ENCODE measurements at places on chromosomes 11 and 22. TPM values are rescaled to one million over a fixed set of nuclear protein-coding genes. Genes with fewer than 3 reads are reported as not detected.

Gene CLDN5
- 0.17 TPM for total RNA-seq

Gene OR4D9
- total RNA-seq = not detected

Gene RIN1
- total RNA-seq = 44.8 TPM

Gene APOBEC3H
- not detected for total RNA-seq

Gene TRIM34
- 19.2 TPM for total RNA-seq

Gene B4GALNT4
- 4.7 TPM for total RNA-seq

Gene ART5
- total RNA-seq = not detected

Gene LDLRAD3
- total RNA-seq = 2.5 TPM

Gene TUBA8
- total RNA-seq = not detected

Gene MUC5AC
- not detected for total RNA-seq

Gene SLC35F2
- total RNA-seq = 8.1 TPM

Gene RAB36
- 5.6 TPM for total RNA-seq

Gene OR51B5
- total RNA-seq = 0.29 TPM

Gene SHANK2
- 4.5 TPM for total RNA-seq

Gene TTC9C
- 33.1 TPM for total RNA-seq

Gene CD151
- total RNA-seq = 440 TPM

Gene OR8G1
- total RNA-seq = 0.17 TPM

Gene C22orf42
- total RNA-seq = not detected

Gene SLC37A4
- 12.8 TPM for total RNA-seq

Gene TMEM121B
- 0.15 TPM for total RNA-seq

Gene APOBEC3C
- total RNA-seq = 19.1 TPM

Gene HOATZ
- total RNA-seq = not detected

Gene OR56A1
- under 0.01 TPM for total RNA-seq

Gene DCUN1D5
- total RNA-seq = 47.3 TPM

Gene RAB3IL1
- total RNA-seq = 19.2 TPM

Gene NCF4
- total RNA-seq = not detected

Gene ZBTB16
- under 0.01 TPM for total RNA-seq

Gene CSF2RB
- 0.44 TPM for total RNA-seq

Gene HEPHL1
- not detected for total RNA-seq

Gene SLC16A8
- total RNA-seq = 0.17 TPM

Gene CYB5R2
- total RNA-seq = 13.6 TPM

Gene DSCAML1
- total RNA-seq = not detected

Gene CHST1
- total RNA-seq = 0.15 TPM

Gene BATF2
- total RNA-seq = 1.0 TPM

Gene SYCE3
- total RNA-seq = not detected

Gene MMP12
- total RNA-seq = 0.44 TPM

Gene PHLDA2
- total RNA-seq = 5.5 TPM

Gene MS4A7
- not detected for total RNA-seq

Gene TTC36
- 1.3 TPM for total RNA-seq

Gene GTSE1
- total RNA-seq = 0.50 TPM

Gene XKR3
- total RNA-seq = under 0.01 TPM

Gene YPEL4
- 2.6 TPM for total RNA-seq

Gene ABCG4
- total RNA-seq = 0.17 TPM

Gene PDGFD
- total RNA-seq = 0.15 TPM

Gene C22orf23
- total RNA-seq = 0.50 TPM

Measured in smooth muscle cell of trachea (primary cell).